ENCODE measurements at places on chromosomes 3 and 15. TPM values are rescaled to one million over a fixed set of nuclear protein-coding genes. Genes with fewer than 3 reads are reported as not detected.

NEK10 gene
- total RNA-seq = 0.34 TPM

SLC27A2 gene
- total RNA-seq = 54.7 TPM

FHIT gene
- 21.3 TPM for total RNA-seq

ARHGEF26 gene
- total RNA-seq = 0.19 TPM

SLC28A2 gene
- total RNA-seq = not detected

CCR3 gene
- total RNA-seq = not detected

CCDC174 gene
- total RNA-seq = 19.8 TPM

CCRL2 gene
- 1.4 TPM for total RNA-seq

POPDC2 gene
- total RNA-seq = 0.73 TPM

C3orf33 gene
- 1.7 TPM for total RNA-seq

FYTTD1 gene
- total RNA-seq = 29.4 TPM

CCDC13 gene
- 0.34 TPM for total RNA-seq

TPM1 gene
- total RNA-seq = 6.5 TPM

MESP2 gene
- not detected for total RNA-seq

PDE8A gene
- 53.5 TPM for total RNA-seq

CFAP161 gene
- not detected for total RNA-seq

SLC38A3 gene
- total RNA-seq = not detected

FOXL2NB gene
- not detected for total RNA-seq

GPR27 gene
- total RNA-seq = not detected

MRAS gene
- total RNA-seq = 1.5 TPM

DPPA2 gene
- total RNA-seq = not detected

COLQ gene
- 2.9 TPM for total RNA-seq

SEMA6D gene
- total RNA-seq = not detected

TMEM266 gene
- not detected for total RNA-seq

TTC21A gene
- total RNA-seq = 2.5 TPM

CLCN2 gene
- total RNA-seq = 13.9 TPM

LCMT2 gene
- total RNA-seq = 11.1 TPM

KCNMB2 gene
- total RNA-seq = not detected

KLHL40 gene
- total RNA-seq = not detected

KBTBD8 gene
- total RNA-seq = 7.7 TPM

STRC gene
- 2.6 TPM for total RNA-seq

PLIN1 gene
- 0.43 TPM for total RNA-seq

FAM107A gene
- total RNA-seq = not detected

LYZL4 gene
- total RNA-seq = not detected

C3orf70 gene
- 0.06 TPM for total RNA-seq

WWTR1 gene
- 1.2 TPM for total RNA-seq

ZNF621 gene
- total RNA-seq = 21.8 TPM

FSD2 gene
- total RNA-seq = not detected

KLF15 gene
- total RNA-seq = not detected

RBP2 gene
- total RNA-seq = not detected

NOX5 gene
- not detected for total RNA-seq

COPS2 gene
- 103 TPM for total RNA-seq

COL6A5 gene
- not detected for total RNA-seq

KIF7 gene
- 4.6 TPM for total RNA-seq
